ENCODE measurements at places on chromosomes 12 and 14. TPM values are rescaled to one million over a fixed set of nuclear protein-coding genes. Genes with fewer than 3 reads are reported as not detected.

- H3K36me3 ChIP-seq: no peaks in the 10 kb centered on the region
- no peak for DNase-seq
- H3K27me3 ChIP-seq: peaks cover 60% of the 10 kb centered on the region
- H3K4me3 ChIP-seq: peak overlapping the region; percentile 57
- no peak overlapping the region for H3K27ac ChIP-seq
- peaks cover 8% of the 10 kb centered on the region for H3K4me1 ChIP-seq
Measured at GRCh38 chr12:79689061-79689476, 1.7 kb downstream of the PAWR start.

DNA sequence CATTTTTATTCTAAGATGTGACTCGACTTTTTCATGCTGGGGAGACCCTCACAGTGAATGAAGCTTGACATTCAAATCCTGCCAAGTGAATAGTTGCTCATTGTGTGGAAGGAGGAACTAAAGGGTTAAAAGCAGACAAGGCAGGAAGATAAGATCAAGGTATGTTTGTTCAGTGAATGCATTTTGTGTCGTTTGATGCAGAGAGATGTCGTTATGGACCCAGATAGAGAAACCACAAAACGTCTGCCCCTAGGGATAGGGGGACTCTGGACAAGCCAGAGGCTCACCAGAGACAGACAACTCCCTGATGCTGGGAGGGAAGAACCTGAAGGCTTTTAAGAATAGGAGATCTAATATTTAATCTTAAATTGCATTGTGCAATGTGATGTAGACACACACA lies 72.5 kb upstream of the MYL2 start:
- no peak overlapping the region for H3K27ac ChIP-seq
- no peaks in the 10 kb centered on the region for H3K36me3 ChIP-seq
- H3K27me3 ChIP-seq: no peaks in the 10 kb centered on the region
- no peaks in the 10 kb centered on the region for H3K4me1 ChIP-seq

DNA sequence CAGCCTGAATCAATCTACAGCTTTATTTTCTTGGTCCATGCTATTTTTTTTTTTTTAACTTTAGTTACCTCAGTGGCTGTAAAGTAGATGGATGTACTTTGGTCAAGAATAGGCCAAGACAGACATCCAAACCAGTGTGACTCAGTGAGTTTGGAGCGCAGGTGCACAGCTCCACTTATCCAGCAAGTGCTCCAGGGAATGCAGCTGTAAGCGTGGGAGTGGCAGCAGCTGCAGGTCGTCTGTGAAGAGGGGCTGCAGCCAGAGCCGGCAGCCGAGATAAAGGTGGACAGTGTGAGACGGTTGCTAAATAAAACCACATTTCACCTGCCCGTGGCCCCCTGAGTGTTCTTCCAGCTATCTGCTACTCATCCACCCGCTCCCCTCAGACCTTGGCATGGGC lies 1018.7 kb downstream of the AACS start:
- H3K27ac ChIP-seq: no peak overlapping the region
- no peak overlapping the region for H3K4me3 ChIP-seq
- H3K36me3 ChIP-seq: no peaks in the 10 kb centered on the region
- H3K27me3 ChIP-seq: no peaks in the 10 kb centered on the region

- no peak overlapping the region for H3K27ac ChIP-seq
- peak; percentile 83 for DNase-seq
- peaks cover 19% of the 10 kb centered on the region for H3K27me3 ChIP-seq
- H3K4me3 ChIP-seq: no peak overlapping the region
Measured at GRCh38 chr14:69543341-69544115, 31.1 kb downstream of the CCDC177 start.

- no peaks in the 10 kb centered on the region for H3K27me3 ChIP-seq
- no peak for DNase-seq
- no peaks in the 10 kb centered on the region for H3K36me3 ChIP-seq
- H3K4me1 ChIP-seq: no peaks in the 10 kb centered on the region
Measured at GRCh38 chr14:86788224-86788623, 1204.8 kb downstream of the GALC start.

DNA sequence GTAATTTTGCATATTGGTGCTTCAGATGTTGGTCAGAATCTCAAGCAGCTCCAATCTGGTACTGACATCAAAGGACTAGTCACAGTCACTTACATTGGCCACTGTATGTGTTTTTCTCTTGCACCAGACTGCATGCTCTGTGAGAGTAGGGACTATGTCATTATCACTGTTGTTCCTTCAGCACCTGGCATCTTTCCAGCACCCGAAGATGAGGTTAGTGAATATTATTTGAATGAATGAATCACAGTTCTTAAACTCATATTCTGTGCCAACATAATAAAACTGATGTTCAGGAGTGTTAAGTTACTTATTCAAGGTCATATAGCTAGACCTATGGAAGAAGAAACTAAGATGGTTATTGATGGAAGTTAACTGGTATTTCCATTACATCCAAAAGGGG lies 204.5 kb upstream of the TBX3 start:
- no peak overlapping the region for H3K4me3 ChIP-seq
- no peak for DNase-seq
- no peak overlapping the region for H3K27ac ChIP-seq
- no peaks in the 10 kb centered on the region for H3K36me3 ChIP-seq

GRCh38 chr14:42804141-42804540 lies 1197.5 kb downstream of the LRFN5 start:
- no peak for DNase-seq
- H3K27me3 ChIP-seq: no peaks in the 10 kb centered on the region
- no peak overlapping the region for H3K27ac ChIP-seq
- no peaks in the 10 kb centered on the region for H3K36me3 ChIP-seq

GRCh38 chr14:94515856-94516255 lies 6.6 kb upstream of the SERPINA12 start:
- H3K27ac ChIP-seq: no peak overlapping the region
- no peak for DNase-seq
- no peaks in the 10 kb centered on the region for H3K36me3 ChIP-seq
- no peaks in the 10 kb centered on the region for H3K27me3 ChIP-seq
- H3K4me1 ChIP-seq: no peaks in the 10 kb centered on the region

DNA sequence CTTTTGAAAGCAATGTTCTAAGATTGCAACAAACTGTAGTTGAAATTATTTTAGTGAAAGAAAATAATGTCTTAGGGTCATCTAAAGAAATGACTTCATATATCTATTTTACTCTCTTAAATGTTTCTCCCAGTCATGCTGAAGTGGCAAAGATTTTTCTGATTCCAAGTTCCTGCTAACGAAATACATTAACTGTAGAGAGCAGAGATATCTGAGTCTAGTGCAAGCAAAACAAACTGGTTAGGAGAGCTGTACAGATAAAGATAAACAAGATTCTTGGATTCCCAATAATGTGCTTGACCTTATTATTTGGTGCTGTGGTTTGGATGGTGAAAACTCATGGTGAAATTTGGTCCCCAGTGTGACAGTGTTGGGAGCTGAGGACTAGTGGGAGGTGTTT lies 199.9 kb upstream of the PWP1 start:
- H3K27ac ChIP-seq: no peak overlapping the region
- no peak for DNase-seq
- peaks cover 12% of the 10 kb centered on the region for H3K4me1 ChIP-seq
- no peak overlapping the region for H3K4me3 ChIP-seq
- H3K36me3 ChIP-seq: no peaks in the 10 kb centered on the region
- H3K27me3 ChIP-seq: no peaks in the 10 kb centered on the region

DNA sequence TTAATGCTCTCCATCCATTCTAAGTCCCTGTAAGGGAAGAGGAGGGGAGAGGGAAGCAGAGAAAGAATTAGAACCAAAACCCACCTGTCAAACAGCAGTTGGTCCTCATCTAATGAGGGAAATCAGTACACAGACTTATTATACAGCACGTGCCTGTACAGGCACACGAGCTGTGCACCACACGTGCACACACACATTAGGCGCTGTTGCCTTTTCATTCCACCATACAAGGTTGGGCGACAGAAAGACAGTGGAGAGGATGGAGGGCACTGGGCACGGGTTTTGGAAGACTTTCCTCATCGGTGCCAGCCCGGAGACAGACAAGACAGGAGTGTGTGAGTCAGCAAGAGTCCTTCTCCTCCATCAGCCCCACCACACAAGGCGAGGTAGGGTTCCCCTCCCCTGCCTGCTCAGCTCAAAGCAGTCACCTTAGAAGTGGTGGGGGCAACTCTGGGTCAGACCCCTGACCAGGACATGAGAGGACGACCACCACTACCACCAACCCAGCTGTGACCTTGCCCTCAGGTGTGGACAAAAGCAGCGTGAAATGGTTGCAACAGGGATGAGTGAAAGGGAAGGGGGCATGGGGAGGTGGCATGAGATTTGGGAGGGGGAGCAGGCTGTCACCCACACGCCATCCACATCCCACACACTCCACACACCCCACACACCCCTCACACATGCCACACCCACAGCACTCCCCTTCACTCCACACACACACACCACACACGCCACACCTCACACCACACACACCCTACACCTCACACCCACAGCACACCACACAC lies 80.7 kb downstream of the ACTN1 start:
- H3K36me3 ChIP-seq: peaks cover 23% of the 10 kb centered on the region
- peak overlapping the region; percentile 63 for H3K27ac ChIP-seq
- no peak overlapping the region for H3K4me3 ChIP-seq

GRCh38 chr12:7892186-7892980 lies 19.7 kb upstream of the SLC2A14 start:
- H3K4me3 ChIP-seq: no peak overlapping the region
- H3K36me3 ChIP-seq: no peaks in the 10 kb centered on the region
- DNase-seq: no peak
- no peaks in the 10 kb centered on the region for H3K4me1 ChIP-seq
- H3K27ac ChIP-seq: no peak overlapping the region
- peaks cover 7% of the 10 kb centered on the region for H3K27me3 ChIP-seq

DNA sequence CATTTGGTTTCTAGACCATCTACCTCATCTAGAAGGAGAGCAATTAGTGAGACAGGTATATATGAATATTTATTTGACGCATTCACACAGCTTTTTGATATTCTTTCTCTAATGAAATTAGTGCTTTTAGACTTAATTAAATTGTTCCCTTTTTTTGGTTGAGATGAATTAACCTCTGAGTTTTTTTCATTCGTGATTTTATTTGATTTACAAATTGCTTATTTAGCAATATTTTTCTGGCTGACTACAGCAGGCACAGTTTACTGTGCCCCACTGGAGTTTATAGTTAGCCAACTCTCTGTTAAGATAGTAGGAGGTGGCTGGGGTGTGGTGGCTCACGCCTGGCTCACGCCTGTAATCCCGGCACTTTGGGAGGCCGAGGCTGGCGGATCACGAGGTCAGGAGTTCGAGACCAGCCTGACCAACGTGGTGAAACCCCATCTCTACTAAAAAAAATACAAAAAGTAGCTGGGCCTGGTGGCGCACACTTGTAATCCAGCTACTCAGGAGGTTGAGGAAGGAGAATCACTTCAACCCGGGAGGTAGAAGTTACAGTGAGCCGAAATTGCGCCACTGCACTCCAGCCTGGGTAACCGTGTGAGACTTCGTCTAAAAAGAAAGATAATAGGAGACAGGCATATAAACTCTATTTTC lies 16.7 kb downstream of the MDM2 start:
- H3K27ac ChIP-seq: peak overlapping the region; percentile 45
- peaks cover 65% of the 10 kb centered on the region for H3K36me3 ChIP-seq
- peaks cover 23% of the 10 kb centered on the region for H3K4me1 ChIP-seq
- no peak overlapping the region for H3K4me3 ChIP-seq
- H3K27me3 ChIP-seq: no peaks in the 10 kb centered on the region

- no peak overlapping the region for H3K27ac ChIP-seq
- H3K27me3 ChIP-seq: peaks cover 16% of the 10 kb centered on the region
- DNase-seq: no peak
- H3K4me1 ChIP-seq: peaks cover 3% of the 10 kb centered on the region
Measured at GRCh38 chr12:16613199-16613598, 7.2 kb upstream of the LMO3 start.

GRCh38 chr12:54301428-54302048 lies 723 bp upstream of the NFE2 start:
- H3K4me1 ChIP-seq: peaks cover 20% of the 10 kb centered on the region
- DNase-seq: no peak
- no peak overlapping the region for H3K27ac ChIP-seq
- H3K4me3 ChIP-seq: no peak overlapping the region
- H3K27me3 ChIP-seq: peaks cover 70% of the 10 kb centered on the region
- H3K36me3 ChIP-seq: no peaks in the 10 kb centered on the region

- no peak for DNase-seq
- no peaks in the 10 kb centered on the region for H3K4me1 ChIP-seq
Measured at GRCh38 chr12:19332196-19332595, 107.1 kb upstream of the AEBP2 start.

- no peak overlapping the region for H3K27ac ChIP-seq
- peaks cover 3% of the 10 kb centered on the region for H3K36me3 ChIP-seq
- peaks cover 11% of the 10 kb centered on the region for H3K27me3 ChIP-seq
- DNase-seq: no peak
- H3K4me3 ChIP-seq: no peak overlapping the region
- peaks cover 13% of the 10 kb centered on the region for H3K4me1 ChIP-seq
Measured at GRCh38 chr12:51959211-51959610, 7.7 kb downstream of the ACVR1B start.

- H3K4me3 ChIP-seq: no peak overlapping the region
- no peaks in the 10 kb centered on the region for H3K27me3 ChIP-seq
- no peak for DNase-seq
- H3K36me3 ChIP-seq: no peaks in the 10 kb centered on the region
Measured at GRCh38 chr12:43069768-43070221, 480.2 kb upstream of the PRICKLE1 start.

DNA sequence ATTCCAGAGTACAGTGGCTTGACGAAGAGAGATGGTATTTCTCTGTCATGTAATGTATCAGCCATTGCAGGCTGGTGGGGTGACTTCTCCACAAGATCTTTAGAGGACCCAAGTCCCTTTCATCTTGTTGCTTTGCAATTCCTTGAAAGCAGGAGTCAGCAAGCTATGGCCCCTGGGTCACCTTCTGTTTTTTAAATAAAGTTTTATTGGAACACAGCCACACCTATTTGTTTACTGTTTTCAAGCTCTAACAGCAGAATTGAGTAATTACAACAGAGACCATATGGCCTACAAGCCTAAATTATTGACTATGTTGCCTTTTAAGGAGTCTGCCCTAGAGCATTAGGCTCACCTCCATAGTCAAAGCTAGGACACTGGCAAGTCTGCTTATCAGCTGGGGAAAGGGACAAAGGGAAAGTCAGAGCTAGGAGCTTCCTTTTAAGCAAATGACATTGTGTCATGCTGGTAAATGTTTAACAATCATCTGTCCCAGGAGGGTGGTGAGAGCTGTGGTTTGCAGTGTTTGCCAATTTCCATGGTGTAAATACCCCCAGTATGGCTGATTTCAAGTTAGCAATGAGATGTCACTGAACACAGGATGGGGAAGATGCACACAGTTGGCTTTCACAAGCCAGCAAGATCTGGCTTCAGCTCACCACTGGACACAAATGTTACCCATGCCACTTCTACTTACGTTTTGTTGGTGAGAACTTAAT lies 87.7 kb upstream of the PWP1 start:
- H3K4me1 ChIP-seq: no peaks in the 10 kb centered on the region
- H3K36me3 ChIP-seq: no peaks in the 10 kb centered on the region
- no peak overlapping the region for H3K27ac ChIP-seq
- no peak for DNase-seq
- no peak overlapping the region for H3K4me3 ChIP-seq

GRCh38 chr12:82522762-82523161 lies 163.9 kb upstream of the TMTC2 start:
- DNase-seq: no peak
- H3K27me3 ChIP-seq: no peaks in the 10 kb centered on the region
- H3K27ac ChIP-seq: no peak overlapping the region
- H3K4me3 ChIP-seq: no peak overlapping the region

Gene CISTR
- not detected for total RNA-seq

Gene TMEM52B
- total RNA-seq: not detected

Gene JAG2
- total RNA-seq: 11.2 TPM

Gene TC2N
- total RNA-seq: 18.6 TPM

Gene TTC6
- total RNA-seq: not detected

Gene LMNTD1
- total RNA-seq: not detected

Gene CCDC175
- not detected for total RNA-seq

Gene DBX2
- not detected for total RNA-seq

Gene RPGRIP1
- total RNA-seq: not detected

Gene INSM2
- not detected for total RNA-seq
